ENCODE measurements at places on chromosomes 2 and 18.

GRCh38 chr18:13517369-13517768 is 209.0 kb downstream of the FAM210A start:
- no peak for DNase-seq

- no peak for DNase-seq
Measured at GRCh38 chr2:8480915-8481314, 200.9 kb upstream of the ID2 start.

GRCh38 chr18:23398401-23398800 is 54.7 kb upstream of the RIOK3 start:
- no peak for DNase-seq

GRCh38 chr2:24731923-24732322 is 61.3 kb downstream of the PTRHD1 start:
- DNase-seq: no peak

- DNase-seq: no peak
Measured at GRCh38 chr2:73032702-73033097, 38.8 kb downstream of the SFXN5 start.

GRCh38 chr2:25512707-25513106 is 160.7 kb downstream of the DTNB start:
- DNase-seq: no peak

DNA sequence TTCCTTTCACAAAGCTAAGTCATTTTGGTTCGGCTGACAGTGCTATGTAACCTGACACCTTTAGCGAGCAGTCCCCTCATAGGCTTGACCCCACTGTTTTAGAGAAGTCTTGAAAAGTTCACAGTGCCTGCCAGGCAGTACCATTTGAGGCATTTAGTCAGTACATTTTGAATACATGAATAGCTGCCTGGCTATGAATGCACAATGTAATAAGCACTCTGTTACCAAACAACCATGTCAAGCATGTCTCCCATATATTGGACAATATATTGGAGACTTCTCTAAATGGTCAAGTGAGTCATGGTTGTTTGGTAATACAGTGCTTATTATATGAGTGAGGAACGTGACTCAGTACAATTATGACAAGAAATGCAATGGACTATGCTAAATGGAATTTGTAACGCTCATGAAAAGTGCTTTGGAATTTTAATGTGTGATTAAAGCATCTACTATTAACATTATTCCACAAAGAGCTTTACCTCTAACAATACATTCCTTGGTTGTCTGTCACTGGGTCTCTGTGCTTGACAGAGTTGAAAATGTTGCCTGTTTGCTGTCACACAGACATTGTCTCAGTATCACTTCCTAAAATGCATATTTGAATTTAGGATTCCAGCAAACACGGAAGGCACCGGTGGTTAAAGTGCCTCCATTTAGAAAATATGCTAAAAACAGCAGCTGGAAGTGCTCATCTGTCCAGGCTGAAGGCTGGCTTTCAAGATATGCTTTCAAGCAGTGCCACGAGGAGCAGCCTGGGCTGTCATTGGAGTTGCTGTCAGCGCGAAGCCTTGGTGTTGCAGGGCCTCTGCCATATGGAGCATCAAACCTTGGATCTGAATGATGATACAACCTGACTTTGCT is 458.6 kb downstream of the FBXO15 start:
- DNase-seq: no peak

DNA sequence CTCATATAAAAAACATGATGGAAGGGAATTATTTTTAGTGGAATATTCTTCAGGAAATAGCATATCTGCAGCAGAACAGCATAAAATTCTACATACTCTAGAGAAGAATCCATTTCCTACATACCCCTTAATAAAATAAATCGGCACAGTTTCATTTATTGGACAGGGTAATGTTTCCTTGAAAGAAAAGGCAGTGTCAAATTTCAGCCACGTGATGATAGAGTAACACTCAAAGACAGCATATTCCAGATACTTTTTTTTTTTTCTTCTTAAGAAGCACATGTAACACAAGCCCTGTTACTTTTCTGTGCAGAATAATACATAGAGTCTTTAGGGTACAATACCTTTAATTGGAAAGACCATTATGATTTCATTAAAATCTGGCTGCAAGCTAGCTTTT is 204.4 kb downstream of the SRBD1 start:
- no peak for DNase-seq

DNA sequence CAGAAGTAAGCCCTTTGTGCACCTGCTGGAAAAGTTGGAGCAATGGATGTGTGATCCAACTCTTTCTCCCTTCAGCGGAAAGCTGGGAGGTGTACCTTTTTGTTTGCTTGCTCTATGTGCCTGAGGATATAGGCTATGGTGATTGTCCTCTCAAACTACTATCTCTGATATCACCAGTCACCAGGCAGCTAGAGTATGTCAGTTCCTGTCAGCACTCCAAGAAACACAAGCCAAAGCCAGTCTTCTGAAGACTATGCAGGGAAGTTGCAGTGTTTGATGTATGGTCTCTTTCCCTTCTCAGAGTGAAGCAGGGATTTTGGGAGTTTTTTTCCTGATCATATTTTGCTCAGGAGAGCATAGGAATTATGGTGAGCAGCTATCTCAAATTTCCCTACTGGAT is 146.4 kb downstream of the PTH2R start:
- DNase-seq: no peak

GRCh38 chr18:14174706-14175085 is 42.5 kb upstream of the ZNF519 start:
- DNase-seq: no peak

DNA sequence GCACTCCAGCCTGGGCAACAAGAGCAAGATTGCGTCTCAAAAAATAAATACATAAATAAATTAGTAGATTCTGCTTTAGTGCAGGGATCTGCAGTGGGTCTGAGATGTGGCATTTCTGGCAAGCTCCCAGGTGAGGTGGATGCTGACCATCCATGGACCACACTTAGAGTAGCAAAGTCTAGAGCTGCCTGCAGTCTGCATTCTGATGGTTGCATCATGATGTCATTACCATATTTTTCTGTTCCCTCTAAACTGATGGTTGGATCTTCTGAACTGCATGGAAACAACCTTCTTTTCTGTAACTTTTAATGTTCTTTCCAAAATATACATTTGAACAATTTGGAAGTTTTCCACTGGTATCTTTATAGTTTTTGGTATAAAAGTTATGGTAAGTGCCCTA is 42.9 kb downstream of the MYL12B start:
- no peak for DNase-seq

- DNase-seq: no peak
Measured at GRCh38 chr2:69067026-69067630, 54.1 kb downstream of the ANTXR1 start.

DNA sequence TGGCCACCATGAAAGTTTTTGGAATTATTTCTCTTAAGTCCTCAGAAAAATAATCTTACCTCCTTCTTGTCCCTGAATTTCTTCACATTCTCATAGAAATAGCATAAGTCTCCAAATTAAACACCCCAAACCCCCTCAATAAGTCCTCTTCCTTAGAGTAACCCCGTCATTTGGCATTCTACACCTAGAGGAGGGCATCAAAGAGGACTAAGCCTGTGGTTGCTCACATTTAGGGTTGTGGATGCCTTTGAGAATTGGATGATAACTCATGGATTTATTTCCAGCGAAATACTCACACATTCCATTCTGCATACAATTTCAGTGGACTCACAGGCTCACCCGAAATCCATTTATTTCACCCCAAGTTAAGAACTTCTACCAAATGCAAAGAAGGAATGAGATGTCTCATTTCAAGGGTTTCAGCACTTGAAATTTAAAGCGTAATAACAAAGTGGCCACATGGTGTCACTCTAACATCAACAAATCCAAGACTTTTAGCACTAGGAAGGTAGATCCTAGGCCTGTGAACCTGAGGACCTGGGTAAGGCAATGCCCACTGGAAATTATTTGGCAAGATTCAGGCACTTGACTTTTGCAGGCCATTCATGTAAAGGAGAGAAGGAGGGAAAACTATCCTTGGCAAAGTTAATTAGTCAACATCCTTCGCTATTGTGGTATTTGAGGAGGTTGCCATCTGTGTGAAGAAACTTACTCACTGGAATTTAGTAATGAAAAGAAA is 24.6 kb downstream of the DYTN start:
- no peak for DNase-seq

- DNase-seq: no peak
Measured at GRCh38 chr2:128605931-128606330, 287.3 kb upstream of the HS6ST1 start.

GRCh38 chr2:21820271-21820670 is 696.5 kb downstream of the TDRD15 start:
- no peak for DNase-seq

GRCh38 chr18:74589811-74590210 is 7.9 kb upstream of the ZNF407 start:
- DNase-seq: no peak

DNA sequence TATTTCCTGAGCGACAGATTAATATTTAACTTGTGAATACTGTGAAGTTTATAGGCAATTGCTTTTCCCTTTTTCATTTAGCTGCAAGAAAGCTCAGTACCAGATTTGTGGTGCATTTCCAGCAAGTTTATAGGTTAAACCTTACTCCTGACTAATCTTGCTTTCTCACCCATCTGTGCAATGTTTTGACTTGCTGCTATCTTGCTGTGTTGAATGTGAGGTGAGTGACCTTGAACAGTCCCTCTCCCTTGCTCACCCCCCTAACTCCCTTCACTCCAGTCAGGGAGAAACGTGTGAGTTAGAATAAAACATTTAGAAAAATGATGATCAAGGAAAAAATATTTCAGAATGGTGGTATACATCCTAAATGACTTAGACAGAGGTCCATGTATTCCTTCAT is 39.8 kb upstream of the PARD3B start:
- no peak for DNase-seq

- DNase-seq: no peak
Measured at GRCh38 chr2:20141056-20141762, 83.7 kb downstream of the SDC1 start.

DNA sequence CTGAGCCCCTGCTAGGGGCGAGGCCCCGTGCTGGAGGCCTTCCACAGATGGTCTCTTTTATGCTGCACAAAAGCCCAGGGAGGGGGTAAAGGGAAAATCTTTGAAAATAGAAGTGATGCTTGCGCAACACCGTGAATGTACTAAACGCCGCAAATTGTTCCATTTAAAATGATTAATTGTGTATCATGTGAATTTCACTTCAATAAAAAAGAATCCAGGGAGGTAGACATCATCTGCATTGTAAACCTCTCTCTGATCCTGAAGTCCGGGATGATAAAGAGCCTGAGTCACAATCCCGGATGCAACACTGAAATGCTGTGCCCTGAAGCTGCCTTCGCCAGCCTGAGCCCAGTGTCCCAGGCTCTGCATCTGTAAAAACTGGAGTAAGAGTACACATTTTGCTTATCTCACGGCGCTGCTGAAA is 107.7 kb upstream of the PPP1CB start:
- no peak for DNase-seq

GRCh38 chr2:231277962-231278361 is 79.5 kb downstream of the ARMC9 start:
- no peak for DNase-seq

DNA sequence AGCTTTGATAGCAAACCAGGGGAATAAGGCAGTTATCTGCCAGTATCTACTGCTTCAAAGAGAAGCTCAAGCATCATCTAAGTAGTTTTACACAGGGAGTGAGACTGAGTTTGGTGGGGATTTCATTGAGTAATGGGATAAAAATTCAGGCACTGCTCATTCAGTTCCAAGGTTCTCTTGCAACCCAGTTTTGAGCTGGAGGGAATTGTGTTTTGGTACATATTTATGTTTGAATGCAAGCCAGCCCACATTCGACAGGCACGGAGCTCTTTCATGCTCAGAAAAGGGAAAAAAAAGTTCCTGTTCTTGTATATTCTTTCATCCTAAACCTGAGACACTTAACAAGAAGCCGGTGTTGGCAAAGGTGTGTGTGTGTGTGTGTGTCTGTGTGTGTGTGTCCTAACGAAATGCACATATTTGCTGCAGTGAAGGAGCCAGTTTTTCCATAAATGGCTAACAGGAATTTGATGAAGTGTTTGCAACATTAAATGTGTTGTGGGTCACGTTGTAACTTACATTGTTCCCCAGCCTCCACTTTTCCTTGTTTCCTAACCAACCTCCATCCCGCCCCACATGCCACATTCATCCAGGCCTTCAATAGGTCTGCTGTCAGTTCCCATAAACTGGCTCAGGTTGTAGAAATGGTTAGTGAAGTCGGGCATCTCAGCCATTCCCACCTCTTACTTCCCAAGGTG is 311.1 kb downstream of the TXNL1 start:
- no peak for DNase-seq

DNA sequence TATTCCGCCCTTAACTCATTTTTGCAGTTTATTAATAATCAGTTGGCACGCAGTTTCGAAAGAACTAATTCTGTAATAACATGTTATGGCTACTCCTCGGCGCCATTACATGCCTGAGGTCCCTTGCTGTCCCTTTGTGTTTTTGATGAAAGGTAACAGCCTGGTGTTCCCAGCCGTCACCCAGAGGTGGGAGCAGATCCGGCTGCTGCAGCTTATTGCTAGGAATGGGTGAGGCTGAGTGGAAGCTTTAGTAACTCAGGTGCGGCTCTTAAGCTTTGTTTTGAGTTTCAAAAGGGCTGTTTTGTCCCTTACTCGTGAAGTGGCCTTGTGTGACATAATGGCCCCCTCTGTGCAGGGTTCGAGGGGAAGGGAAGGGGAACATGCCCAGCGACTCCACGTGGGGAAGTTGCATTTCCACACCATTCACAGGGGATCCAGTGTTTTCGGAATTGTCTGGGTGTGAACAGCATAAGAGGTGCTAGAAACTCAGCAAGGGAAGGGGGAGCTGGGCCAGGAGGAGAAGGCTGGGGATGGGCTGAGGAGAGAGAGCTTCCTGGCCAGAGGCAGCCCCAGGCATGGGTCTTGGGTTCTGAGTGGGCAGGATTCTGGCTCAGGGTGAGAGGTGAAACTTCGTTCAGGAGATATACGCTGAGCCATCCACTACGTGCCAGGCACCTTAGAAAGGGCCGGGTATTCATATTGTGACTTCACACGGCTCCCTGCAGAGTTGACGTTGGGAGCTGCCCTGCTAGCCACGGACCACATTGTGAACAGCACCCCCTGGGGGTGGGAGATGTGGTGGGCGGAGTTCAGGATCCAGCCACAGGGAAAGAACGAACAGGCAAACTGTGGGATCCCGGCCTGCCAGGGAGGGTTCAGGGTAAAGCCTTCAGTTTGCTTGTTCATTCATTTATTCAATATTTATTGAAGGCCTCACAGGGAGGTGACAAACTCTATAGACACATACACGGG is 84.4 kb downstream of the TGOLN2 start:
- DNase-seq: no peak

GRCh38 chr2:176392249-176392648 is 123.0 kb downstream of the MTX2 start:
- DNase-seq: no peak

- no peak for DNase-seq
Measured at GRCh38 chr2:171365232-171365631, 68.6 kb downstream of the METTL8 start.

All from stimulated activated CD8-positive, alpha-beta memory T cell treated with anti-CD3 and anti-CD28 coated beads, Interleukin-4, amount 100 ng/mL, for 24 hours (primary cell).